NCI-H446 (cell line): ENCODE measurements at places on chromosomes 2 and 18.

DNA sequence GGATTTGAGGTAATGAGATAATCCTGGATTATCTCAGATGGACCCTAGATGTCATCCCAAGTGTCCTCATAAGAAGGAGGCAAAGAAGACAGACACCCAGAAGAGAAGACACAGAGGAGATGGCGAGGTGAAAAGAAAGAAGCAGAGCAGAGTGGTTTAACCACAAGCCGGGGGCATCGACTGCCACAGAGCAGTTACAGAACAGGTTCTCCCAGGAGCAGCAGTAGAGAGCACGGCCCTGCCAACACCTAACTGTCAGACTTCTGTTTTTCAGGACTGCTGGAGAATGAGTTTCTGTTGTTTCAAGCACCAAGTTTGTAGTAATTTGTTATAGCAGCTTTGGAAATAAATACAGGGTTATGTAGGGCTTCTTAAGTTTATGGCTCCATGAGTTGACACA is 437.0 kb downstream of the THSD7B start:
- DNase-seq = no peak

GRCh38 chr2:24973812-24974211 is 2.1 kb upstream of the DNAJC27 start:
- DNase-seq = no peak

GRCh38 chr2:119659601-119660342 is 19.2 kb upstream of the TMEM177 start:
- peak; percentile 56 for DNase-seq

GRCh38 chr2:201122276-201122675 is 6.3 kb downstream of the CFLAR start:
- DNase-seq = no peak

DNA sequence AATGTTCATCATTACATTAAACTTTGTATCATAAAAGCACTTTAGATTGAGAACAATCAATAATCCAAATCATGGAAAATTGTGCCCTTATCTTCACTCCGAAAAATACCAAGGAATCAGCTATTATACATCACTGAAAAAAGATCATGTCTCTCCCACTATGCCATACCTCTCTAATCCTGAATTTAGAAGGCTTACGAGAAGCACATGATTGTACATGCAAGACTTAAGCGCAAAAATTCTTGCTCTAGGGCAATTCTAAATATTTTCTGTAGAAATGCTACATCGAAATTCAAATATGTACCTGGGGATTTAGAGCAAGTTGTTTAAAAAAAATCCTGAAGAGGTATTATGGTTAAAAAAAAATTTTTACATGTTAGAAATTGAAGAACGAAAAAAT is 1.3 kb downstream of the CYTIP start:
- DNase-seq = no peak

DNA sequence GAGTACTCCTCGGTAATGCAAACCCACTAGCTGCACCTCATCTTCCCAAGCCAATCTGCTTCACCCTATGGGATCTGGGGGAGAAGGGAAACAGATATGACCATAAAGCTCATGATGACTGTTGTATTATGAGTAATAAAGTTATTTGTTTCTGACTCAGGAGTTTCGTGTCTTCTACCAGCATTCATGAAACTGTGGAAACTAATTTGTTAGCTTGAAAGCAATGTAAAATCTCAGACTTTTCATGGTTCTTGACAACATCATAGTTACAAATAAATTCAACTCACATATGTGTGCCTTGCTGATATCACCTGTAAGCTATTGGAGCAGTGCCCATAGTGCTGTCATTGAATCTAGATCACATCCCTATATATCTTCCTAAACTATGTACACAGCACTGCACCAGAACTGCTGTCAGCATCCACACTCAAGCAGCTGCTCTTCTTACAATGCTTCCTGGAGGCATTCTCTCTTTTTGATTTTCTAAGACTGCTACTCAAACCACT is 135.6 kb upstream of the KYNU start:
- no peak for DNase-seq

DNA sequence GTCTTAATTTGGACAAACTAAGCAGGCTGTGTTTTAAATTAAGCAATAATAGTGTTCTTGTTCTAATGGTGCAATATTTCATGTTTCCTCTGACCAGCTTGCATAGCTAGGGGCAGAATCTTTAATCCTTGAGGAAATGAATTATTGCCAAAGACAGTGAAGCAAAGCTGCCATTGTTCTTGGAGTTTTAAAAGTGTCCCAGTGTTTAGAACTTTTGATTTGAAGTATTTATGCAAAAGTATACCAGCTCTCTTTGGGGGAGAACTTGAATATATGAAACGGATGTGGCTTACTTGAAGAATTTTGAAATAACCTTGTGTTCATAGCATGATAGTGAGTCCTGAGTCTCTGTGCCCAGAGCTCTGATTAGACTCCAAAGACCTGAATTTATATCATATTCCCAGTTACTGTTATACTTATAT is 33.4 kb downstream of the ITGA6 start:
- DNase-seq = no peak

GRCh38 chr2:186570604-186571003 is 19.3 kb upstream of the ITGAV start:
- no peak for DNase-seq

GRCh38 chr2:98608962-98609604 is 694 bp downstream of the UNC50 start:
- no peak for DNase-seq

DNA sequence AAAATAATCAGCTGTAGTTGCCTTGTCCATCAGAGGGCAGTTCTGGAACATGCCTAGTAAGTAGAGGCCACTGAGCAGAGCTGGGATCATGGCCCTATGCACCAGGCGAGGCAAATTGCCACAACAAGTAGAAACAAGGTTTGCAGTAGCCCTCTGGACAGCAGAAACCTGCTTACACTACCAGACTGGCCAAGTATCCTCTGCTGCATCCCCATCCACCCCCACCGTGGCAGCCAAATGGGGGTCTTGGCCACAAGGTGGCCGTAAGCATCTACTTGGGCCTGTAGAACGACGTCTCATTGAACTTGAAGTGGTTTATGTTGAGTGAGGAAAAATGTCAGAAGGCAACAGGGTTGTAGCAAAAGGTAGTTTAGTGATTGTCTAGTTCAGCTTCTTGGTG is 241.2 kb downstream of the ALPK2 start:
- DNase-seq = no peak

GRCh38 chr2:167692936-167693335 is 554.5 kb downstream of the STK39 start:
- no peak for DNase-seq

DNA sequence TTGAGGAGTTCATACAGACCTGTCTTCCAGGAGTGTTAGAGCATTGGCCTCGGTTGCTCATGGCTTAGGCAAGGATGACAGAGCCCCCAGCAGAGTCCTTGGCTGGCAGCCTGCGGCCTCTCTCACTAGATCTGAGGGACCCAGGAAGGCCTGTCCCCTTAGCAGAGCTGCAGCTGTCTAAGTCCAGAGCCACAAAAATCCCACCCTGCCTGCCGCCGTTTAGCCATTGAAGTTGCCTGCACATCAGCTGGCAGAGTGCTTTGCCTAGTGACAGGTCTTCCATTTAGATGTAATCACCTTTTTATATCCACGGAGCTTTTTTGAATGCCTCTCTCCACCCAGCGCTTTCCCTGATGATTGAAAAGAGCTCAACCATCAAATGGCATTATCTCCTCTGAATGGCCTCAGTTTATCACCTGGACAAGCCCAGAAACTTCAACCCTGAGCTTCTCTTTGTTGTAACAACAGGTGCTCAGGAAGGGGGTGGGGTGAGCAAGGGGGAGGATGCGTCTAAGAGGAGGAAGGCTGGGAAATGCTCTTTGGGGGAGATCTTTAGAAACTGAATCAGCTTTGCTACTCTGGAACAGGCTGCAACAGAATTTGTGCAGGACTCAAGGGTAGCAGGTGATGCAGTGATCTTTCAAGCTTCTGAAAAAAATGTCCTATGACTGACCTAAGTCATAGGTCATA is 71.9 kb downstream of the TNP1 start:
- DNase-seq = no peak

- no peak for DNase-seq
Measured at GRCh38 chr18:60982329-60982695, 350.9 kb upstream of the CDH20 start.

GRCh38 chr18:45505497-45506206 is 109.6 kb upstream of the SLC14A2 start:
- DNase-seq = peak; percentile 18

GRCh38 chr2:75606761-75607399 is 39.7 kb upstream of the MRPL19 start:
- no peak for DNase-seq

DNA sequence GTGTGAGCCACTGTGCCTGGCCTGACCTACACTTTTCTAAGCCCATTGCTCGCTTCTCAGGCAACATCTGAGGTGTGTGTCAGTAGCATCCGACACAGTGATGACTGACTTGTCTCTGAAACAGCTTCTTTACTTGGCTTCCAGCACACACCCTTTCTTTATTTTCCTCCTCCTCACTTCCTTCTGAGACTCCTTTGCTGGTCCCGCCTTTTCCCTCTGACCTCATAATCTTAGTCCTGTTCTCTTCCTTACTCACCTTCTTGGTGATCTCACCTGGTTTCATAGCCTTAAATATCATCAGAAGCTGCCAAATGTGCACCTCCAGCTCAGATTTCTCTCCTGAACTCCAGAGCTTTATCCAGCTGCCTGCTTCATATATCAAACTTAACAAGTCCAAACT is 66.6 kb upstream of the PELI1 start:
- no peak for DNase-seq

DNA sequence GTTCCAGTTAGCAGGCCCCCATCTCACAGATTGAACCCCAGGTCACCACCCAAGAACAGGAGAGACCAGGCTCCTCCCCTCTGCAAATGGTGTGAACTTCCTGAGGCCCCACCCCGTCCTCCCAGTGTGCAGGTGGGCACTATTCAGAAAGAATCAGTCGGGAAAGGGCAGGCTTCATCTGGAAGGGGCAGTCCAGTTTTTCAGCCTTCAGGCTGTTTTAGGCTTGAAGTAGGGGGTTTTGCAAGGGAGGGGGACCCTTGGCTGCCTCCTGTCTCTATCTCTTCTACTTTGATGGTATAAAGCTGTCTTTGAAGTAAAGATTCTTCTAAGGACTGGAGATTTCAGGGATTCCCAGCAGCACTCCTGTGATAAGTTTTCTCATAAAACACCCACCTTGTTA is 267.6 kb downstream of the RND3 start:
- no peak for DNase-seq

- no peak for DNase-seq
Measured at GRCh38 chr2:159228081-159228581, 58.4 kb downstream of the WDSUB1 start.

GRCh38 chr2:41736105-41736567 is 311.7 kb upstream of the PKDCC start:
- no peak for DNase-seq

GRCh38 chr2:9991829-9992273 is 40.4 kb downstream of the GRHL1 start:
- no peak for DNase-seq

DNA sequence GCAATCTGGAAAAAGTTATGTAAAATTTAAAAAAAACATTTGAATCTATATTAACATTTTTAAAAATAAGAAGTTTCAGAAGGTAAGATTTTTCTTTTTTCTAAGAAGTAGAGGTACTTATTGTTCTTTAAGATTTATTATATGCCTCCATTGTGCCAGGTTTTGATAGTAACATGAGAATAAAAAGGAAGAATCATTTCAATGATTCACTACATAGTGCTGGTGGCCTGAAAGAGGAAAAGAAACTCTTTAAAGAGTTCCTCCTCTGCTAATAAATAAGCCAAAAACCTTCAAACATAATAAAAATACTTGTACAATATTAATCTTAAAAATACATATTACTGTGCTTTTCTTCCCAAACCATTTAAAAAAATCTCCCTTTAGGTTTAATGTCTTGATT is 69.0 kb downstream of the ANKRD44 start:
- no peak for DNase-seq

DNA sequence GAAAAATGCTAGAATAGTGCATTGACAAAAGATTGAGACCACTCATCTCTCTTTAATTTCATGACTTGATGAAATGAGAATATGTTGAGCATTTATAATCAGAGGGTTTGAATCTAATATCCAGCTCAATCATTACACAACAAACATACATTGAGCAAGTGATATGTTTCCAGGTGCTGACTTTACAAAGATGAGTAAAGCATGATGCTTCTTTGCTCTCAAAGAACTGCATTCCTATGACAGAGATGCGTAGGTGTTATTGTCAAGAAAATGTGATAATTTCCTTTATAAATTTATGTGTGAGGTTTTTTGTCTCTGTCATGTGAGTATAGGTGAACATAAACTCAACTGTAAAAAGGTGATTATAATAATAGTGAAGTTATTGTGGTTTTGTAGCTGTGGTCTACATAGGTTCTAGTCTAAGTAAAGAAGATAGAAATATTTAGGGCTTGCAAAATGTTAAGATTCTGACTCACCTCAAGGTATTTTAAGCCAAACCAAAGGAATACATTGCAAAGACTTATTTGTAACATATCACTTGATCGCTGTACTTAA is 389.8 kb downstream of the GALNT13 start:
- DNase-seq = no peak
